Stimulated activated CD4-positive, alpha-beta T cell treated with anti-CD3 and anti-CD28 coated beads, Interleukin-15, amount 100 ng/mL, for 48 hours (primary cell): ENCODE measurements at places on chromosomes 7 and 10.

DNA sequence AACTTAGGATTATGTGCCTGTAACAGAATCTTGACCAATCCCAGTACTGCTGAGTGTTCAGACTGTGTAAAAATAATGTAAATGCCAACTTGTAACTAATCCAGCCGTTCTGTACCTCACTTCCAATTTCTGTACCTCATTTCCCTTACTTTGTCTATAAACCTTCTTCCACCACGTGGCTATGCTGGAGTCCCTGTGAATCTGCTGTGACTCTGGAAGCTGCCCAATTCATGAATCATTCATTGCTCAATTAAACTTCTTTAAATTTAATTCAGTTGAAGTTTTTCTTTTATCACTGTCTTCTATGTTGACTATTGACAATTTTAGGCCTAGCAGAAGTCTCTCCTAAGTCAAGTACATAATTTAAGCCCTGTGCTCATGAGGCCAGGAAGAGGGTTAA is 215.3 kb upstream of the RHOBTB1 start:
- no peak for DNase-seq

DNA sequence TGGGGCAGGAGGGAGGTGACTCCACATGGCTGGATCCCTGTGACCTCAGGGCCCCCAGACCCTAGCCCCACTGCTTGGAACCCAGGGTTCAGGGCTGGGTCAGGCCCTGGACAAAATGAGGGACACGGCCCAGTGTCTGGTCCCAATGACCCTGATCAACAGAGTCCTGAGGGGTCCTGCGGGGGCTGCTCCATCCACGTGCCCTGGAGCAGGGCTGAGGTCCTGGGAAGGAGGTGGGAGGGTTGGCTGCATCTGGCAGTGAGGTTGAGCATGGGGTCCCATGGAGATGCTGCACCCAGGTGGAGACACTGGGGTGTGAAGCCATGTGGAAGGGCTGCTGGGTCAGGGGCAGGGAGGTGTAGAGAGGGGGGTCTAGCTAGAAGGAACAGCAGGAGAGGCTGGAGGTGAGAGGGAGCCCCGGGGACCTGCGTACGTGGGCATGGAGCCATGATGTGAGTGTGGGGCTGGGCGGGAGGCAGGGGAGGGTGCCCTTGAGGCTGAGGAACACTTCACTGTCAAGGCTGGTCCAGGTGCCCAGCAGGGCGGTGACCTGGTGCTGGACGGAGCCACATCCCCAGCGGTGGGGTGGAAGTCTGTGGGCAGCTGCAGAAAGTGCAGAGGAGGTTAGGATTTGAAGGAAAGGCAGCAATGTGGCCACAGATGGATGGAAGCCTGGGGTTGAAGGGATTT is 604 bp downstream of the SCART1 start:
- DNase-seq, result no peak

DNA sequence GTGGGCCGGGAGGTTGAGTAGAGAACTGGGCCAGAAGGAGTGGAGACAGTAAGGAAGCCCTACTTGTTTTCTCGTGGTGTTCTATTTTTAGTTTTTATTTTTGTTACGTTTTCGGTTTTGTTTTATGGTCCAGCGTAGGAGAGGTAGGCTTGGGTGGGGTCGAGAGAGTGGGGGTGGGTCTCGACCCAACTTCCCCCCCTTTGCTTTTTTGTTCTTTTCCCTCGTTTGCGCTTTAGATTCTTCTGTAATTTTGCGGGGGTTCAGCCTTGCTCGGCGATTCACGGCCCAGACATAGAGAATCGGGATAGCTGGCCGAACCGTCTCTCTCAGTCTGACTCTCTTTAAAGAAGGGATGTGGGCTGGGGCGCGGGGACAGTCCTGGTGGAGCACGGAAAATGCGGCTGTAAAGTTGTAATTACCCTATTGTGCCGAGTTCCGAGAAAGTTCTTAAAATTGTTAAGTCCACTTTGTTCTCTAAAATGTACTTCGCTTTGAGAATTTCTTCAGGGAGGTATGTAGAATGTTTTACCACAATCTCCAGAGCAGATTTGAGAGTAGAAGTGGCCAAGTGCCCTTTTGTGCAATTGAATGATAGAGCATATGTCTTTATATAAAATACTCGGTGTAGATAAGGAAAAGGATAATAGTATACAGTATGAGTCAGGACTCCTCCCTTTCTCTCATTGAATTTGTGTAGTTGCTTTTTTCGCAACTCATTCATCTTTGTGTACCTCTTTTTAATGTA is 816 bp downstream of the DMTF1 start:
- DNase-seq, result peak; percentile 16

DNA sequence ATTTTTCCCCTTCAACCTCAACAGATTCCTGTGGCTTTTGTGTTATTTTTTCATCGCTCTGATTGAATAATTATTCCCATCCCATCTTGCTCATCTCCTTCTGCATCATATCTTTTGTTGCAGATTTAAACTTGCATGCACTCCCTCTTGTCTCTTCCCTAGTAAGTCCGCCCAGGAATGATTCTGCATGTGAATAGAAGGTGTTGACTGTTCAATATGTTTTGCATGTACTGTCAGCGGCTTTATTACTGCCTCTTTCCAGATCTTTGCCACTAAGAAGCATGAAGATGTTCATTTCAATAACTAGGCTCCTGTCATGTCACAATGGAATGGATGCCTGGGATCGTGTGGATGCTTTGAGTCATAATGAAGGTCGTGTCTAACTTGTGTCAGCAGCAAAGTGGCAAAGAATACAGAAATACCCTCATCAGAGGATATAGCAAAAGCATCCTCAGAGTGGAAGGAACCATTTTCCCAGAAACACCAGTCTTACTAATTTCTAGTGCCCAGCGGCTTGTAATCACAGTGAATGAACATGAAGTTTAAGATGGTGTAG is 62.6 kb upstream of the SEM1 start:
- no peak for DNase-seq

GRCh38 chr10:34514290-34514689 is 300.8 kb downstream of the PARD3 start:
- no peak for DNase-seq

GRCh38 chr10:120586471-120586872 is 129.4 kb downstream of the PLPP4 start:
- DNase-seq, result no peak
